ENCODE measurements at places on chromosomes 4 and X.

GRCh38 chr4:101232074-101232776 lies 115.1 kb downstream of the PPP3CA start:
- peak; percentile 10 for DNase-seq

GRCh38 chr4:150006197-150006596 lies 72.0 kb upstream of the DCLK2 start:
- DNase-seq: no peak

- DNase-seq: no peak
Measured at GRCh38 chr4:24475756-24476155, 108.6 kb downstream of the DHX15 start.

GRCh38 chrX:413322-414201 lies 26.9 kb upstream of the PPP2R3B start:
- no peak for DNase-seq

GRCh38 chr4:7735961-7736360 lies 203.7 kb downstream of the AFAP1 start:
- no peak for DNase-seq

DNA sequence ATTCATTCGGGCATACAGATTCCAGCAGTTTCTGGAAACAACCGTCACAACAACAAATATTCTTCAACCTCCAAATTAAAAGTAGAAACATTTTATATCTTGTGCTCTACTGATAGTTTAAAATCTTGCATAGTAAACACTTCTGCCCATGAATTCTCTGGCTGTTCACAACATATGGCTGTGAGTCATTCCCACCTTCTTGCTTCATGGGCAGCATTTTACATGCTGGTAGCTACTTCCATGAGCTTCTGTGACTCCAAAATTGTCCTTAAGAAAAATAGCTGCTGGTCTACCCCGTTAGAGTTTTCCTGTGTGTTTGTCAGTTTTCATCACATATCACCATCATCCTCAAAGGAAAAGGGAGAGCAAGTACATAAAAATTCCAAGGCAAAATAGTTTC lies 22.7 kb downstream of the PNPLA4 start:
- DNase-seq: no peak

- DNase-seq: no peak
Measured at GRCh38 chrX:100747090-100747489, 15.2 kb upstream of the SYTL4 start.

- no peak for DNase-seq
Measured at GRCh38 chr4:76564123-76564915, 129.3 kb downstream of the SHROOM3 start.

DNA sequence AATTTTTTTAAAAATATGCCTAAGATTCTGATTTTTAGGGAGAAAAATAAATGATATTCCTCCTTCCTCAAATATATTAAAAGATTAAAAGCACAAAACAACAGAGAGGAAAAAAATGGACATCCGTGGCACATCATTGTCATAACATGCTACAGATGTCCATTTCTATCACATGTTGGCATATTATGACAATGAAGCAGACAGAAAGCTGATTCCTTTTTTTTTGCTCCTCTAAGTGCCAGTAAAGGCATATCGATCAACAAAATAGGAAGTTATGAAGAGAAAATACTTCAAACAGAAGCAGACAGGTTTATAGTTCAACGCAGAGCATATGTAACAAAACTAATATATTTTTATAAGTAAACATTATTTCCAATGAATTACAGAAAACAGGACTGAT lies 11.2 kb downstream of the KLHL8 start:
- no peak for DNase-seq

DNA sequence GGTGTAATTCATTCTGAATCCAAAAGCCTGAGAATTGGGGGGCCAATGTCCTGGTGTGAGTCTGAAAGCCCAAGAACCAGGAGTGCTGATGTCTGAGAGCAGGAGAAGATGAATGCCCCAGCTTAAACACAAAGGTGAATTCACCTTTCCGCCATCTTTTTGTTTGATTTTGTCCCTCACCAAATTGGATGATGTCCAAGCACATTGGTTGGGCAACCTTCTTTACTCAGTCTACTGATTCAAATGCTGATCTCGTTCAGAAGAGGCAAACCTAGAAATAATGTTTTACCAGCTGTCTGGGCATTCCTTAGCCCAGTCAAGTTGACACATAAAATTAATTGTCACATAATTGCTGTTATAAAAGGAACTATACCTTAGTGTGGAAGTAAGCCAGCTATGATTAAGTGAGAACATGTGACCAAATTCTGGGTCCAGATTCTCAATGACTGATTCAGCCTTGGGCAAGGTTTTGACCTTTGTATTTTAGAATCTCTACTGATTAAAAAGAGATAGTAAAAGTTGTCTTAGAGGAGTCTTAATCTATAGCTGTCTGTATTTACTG lies 34.5 kb upstream of the SLC4A4 start:
- DNase-seq: peak; percentile 55

DNA sequence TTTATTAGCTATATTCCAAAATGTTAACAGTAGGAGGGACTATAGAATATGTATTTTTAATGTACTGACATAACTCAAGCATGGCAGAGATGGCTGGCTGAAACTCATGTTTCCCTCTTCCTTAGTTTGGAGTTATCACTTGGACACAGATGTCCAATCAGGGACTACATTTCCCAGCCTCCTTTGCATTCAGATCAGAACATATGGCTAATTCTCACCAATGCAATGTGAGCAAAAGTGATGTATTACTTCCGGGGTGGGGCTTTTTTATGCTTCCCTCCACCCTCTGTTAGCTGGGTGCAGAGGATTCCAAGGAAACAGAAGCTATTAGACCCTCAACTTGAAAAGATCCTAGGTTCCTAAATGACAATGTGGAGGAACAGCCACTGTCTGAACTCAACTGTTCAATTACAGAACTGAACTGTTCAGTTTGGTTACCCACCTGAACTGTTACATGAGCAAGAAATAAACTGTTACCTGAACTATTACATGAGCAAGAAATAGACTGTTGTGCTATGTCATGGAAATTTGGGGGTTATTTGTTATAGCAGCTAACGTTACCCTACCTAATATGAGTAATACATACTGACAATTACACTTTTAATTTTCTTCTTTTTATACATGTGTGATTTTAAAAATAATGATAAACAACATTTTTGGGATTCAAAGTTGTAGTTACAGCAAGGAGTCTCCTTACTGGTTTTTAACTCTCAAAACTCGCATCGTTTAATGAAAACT lies 29.6 kb upstream of the ERVMER34-1 start:
- peak; percentile 16 for DNase-seq

DNA sequence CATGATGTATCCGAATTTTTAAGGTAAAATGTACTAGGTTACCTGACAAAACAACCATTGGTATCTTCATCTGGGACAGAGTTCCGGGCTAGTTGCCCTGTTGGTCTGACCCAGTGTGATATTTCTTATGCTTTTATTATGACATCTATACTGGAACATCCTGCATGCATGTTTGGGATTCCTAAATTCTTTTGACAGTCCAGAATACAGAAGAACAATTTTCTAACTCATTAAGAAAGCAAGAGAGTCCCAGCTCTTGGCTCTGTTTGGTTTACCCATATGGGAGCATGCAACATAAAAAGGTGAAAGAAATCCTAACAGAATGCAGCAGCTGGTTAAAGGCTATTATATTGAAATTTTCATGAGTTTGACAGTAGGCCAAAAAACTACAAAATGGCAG lies 247.7 kb upstream of the FTHL17 start:
- DNase-seq: no peak

DNA sequence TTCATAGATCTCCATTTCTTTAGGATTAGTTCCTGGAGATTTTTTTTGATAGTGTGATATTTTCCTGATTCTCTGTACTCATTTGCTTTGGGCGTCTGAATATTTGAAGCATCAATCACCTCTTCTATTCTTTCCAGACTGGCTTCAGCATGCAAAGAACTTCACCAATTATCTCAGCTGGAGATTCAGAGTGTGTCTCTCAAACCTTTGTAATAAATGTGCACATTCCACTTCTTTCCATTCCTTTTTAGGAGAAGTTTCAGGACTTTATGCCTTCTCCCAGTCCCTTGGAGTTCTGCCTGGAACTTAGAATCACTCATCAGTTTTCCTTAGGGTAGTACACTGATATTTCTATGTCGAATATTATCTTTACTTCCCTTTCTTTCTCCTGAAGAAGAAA lies 334.8 kb downstream of the TEX13C start:
- DNase-seq: no peak

DNA sequence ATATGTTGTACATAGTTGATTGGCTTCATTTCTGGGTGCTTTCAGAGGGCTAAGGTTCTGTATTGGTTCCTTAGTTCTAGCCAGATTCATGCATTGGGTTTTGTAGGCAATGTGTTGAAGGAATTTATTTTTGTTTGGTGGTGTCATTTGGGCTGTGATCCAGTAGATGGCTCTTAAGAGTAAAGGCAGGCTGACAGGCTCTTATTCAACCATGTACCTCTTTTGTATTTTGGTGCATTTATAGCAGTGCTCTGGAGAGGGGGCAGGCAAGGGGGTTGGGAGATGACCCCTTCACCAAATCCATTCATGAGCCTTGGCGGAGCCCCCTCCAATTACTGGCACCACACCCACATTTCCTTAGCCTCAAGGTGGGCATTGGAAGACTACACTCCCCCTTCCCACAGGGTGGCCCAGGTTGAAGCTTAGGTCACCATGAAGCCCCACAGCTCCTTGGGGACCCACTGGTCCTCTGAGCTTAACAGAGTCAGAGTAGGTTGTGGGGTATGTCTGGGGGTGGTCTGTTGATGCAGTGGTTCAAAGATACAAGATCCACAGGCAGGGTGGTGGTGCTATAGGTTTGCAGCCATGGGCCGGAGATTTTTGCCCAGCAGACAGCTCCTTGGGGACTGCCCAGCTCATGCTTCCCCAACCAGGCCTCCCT lies 143.0 kb upstream of the GNPDA2 start:
- DNase-seq: no peak

DNA sequence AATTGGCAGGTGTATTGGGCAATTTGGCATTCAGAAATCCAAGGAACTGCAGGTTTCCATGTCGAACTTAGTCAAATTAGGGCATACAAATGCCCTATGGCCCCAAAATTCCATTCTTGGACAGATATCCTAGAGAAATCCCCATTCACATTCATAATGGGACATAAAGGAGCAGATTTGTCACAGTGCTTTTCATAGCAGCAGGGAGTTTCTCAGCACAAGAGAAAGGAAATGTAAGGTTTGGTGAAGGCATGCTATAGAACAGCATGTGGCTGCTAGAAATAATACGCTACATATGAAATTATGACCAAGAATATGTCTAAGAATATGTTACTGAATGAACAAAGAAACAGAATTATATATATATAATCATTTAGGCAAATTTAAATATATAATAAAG lies 437.5 kb upstream of the BOD1L1 start:
- no peak for DNase-seq

DNA sequence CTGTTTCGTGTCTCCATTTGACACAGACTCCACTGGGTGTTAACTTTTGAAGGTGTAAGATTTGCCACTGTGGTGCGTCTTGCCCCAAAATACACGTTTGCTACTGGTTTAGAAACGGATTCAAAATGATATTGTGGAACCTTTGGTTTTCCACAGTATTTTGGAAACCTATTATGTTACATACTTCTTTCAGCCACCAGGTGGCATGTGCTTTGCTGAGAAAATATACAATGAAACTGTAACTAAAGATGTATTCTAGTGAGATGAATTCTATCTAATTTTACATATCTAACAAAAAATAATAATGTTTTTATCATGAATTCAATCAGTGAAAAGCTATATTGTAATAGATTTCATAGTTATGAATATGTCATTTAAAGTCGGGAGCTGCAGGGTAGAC lies 28.4 kb upstream of the SLITRK4 start:
- no peak for DNase-seq

- no peak for DNase-seq
Measured at GRCh38 chr4:113738251-113738650, 23.3 kb downstream of the CAMK2D start.

GRCh38 chrX:21166272-21166982 lies 207.8 kb upstream of the CNKSR2 start:
- peak; percentile 19 for DNase-seq

DNA sequence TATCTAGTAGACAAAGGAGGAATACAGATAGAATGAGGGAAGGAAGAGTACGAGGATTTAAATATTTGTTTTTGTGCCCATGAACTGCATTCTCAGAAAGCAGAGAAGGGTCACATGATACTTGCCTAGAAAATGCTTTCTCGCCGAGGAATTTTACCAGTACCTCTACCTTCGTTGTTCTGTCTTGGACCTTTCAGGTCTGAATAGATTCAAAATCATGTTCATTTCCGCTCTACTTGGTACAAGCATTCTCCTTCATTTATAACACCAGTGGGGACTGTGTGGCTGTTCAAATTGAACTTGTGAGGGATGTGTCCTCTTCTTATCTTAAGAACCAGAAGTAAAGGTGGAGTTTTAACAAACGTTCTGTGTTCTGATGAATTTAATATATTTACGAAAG lies 1.9 kb downstream of the USP38 start:
- no peak for DNase-seq

DNA sequence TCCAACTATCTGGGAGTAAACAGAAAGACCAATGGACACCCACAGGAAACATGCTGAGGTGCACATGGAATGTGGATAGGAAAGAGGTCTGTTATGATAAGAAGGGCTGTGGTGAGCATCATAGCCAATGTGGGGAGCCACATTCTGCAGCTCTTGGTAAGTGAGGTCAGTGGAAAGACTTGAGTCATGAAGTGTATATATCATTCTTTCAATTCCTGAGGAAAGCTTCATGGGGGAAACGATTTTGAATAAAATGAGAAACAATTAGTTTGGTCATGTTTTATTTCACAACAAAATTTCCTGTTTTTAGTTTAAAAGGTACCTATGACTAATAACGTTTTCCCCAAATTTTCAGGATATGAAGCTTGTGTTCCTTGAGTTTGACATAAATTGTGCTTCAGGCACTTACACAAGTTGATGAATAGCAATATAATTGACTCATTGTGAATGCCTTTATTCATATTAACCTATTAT lies 41.4 kb upstream of the RASSF6 start:
- DNase-seq: peak; percentile 64

GRCh38 chrX:123291623-123292022 lies 107.5 kb downstream of the GRIA3 start:
- no peak for DNase-seq

GRCh38 chr4:107519053-107519452 lies 201.0 kb downstream of the PAPSS1 start:
- peak; percentile 1 for DNase-seq

GRCh38 chr4:610411-611261 lies 14.7 kb upstream of the PDE6B start:
- peak; percentile 75 for DNase-seq

DNA sequence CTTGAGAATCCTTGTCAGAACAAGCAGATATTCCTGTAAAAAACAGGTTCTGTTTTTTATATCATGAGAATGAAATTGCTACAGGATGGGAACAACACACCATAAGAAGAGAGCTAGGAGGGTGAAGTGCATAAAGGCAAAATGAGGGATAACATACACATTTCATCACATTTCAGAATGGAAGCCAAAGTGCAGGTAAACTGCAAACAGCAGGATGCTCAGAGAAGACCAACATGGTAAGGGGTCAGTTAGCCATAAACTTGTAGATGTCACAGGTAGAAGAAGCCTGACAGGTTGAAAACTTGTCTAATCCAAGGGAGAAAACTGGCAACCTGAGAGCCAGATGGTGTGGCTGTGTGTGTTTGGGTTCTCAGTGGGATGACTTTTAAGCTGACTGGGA lies 88.9 kb upstream of the FAT1 start:
- DNase-seq: no peak
